ENCODE measurements at places on chromosomes 7 and 10.

DNA sequence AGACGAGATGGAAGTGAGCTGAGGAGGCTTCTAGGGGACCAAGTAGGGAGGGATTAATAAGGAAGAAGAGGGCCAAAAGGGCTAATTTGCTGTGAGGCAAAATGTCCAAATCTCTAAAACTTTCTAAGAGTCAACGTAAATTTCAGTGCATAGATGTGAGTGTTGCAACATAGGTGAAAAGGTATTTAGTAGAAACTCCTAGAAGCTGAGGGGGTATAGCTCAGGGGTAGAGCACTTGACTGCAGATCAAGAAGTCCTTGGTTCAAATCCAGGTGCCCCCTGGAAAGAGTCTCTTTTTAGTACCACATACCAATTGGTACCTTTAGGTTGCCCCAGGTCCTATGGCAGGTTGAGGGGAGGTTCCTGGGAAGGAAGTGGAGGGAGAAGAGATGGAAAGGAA lies 48.7 kb upstream of the ZNF746 start:
- DNase-seq = no peak

GRCh38 chr10:58488921-58489320 lies 23.8 kb upstream of the BICC1 start:
- no peak for DNase-seq

DNA sequence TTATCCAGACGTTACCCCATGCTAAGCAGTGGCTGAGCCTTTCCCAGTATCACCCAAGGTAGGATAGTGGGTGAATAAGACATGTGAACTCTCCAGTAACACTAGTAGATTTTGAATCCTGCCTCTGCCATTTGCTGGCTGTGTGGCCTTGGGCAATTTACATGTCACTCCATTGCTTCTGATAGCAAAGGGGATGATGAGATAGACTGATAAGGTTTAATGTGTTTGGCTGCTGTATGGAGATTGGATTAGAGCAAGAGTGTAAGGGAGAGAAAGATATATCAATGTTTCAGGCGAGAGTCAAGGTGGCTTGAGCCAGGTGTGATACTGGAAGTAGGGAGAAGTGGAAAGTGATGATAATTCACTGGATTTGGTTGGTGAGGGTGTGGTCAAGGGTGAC lies 40.1 kb upstream of the EEPD1 start:
- no peak for DNase-seq

DNA sequence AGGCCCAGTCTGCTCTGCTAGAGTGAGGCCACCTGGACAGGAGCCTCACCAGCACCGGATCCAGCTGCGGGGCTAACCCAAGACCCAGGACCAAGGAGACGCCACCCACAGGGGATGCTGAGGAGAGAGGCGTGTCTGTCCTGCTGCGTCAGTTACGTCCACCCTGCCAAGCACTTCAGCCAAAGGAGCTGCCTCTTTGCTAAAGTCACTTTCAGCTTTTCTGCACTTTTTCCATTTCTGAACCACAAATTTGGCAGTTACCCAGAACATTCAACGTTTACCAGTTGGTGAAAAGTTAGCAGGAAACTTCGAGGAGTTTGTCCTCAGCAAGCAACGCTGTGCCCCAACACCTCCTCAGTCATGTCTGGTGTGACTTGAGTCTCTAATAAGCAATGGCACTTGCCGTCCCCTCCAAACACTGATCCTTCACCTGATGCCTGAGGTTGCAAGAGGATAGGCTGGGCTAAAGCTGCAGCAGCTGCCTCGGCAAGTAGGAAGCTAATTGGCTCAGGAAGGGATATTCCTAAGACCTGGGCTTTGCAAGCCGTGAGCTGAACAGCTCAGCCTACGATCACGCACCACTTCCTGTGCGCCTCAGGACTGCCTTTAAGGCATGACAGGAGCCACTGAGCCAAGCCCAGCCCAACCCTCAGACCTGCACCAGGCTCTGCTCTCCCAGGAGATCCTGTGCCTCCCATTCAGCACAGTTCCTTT lies 40.1 kb downstream of the KCNH2 start:
- DNase-seq = no peak

DNA sequence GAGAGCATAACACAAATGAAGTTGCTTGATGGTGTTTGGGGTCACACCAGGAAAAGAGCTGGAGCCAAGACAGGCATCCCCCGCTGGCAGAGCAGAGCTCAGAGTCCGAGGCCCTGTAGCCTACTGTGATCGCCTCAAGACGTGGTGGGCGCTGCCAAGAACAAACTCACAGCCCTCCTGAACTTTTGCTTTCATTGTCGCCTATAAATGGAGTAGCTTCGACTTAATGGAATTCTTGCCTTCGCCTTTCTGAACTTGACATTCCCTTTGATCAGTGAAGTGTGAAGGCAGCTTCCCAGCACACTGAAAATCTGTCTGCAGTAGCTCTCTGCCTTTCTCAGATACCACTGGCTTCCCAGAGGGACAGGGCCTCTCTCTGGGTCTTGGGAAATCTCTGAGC lies 21.3 kb downstream of the CPXM2 start:
- DNase-seq = no peak

DNA sequence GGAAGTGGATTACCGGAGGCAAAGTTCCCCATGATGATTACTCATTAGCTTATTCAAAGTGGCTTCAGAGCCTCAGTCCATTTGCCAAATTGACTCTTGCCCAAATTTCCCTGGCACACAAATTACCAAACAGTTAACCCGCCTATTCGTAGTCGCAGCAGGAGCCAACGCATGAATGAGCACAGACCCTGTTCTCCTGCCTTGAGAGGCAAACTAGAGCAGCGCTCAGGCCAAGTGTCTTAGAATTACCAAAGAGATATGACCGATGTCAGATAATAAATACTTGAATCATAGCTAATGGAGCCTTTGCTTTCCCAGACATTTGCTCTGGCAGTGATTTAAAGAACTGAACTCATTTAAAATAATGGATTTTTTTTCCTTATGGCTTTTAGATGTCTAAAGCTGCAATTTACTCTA lies 64.9 kb downstream of the CTTNBP2 start:
- no peak for DNase-seq

DNA sequence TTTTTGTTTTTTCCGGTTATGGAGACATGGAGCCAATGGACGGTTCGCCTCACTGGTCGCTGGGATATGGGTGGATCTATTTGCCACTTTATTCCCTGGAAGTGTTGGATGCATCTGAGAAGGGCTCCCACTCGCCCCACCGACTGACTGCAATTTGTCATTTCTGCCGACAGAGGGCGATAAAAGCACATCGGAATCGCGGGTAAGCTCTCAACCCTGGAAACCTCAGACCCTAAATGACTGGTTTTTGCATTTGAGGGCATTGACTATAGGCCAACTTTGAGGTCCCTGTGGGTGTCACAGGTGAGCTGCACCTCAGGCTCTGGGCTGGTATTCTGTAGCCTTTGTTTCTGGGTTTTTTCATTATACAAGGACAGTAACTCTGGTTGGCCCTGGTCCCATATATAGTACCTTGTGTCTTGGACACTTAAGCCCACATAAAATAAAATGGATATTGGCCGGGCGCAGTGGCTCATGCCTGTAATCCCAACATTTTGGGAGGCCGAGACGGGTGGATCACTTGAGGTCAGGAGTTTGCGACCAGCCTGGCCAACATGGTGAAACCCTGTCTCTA lies 11.9 kb upstream of the OPALIN start:
- no peak for DNase-seq

GRCh38 chr7:95845007-95845406 lies 72.7 kb downstream of the DYNC1I1 start:
- DNase-seq = no peak

- DNase-seq = peak; percentile 6
Observed at GRCh38 chr10:11874568-11875493, 51.7 kb downstream of the PROSER2 start.

GRCh38 chr10:71864911-71865361 lies 13.9 kb upstream of the PSAP start:
- no peak for DNase-seq

GRCh38 chr7:106493041-106493731 lies 167.8 kb downstream of the CCDC71L start:
- DNase-seq = no peak

GRCh38 chr10:33211106-33211878 lies 123.2 kb downstream of the NRP1 start:
- DNase-seq = no peak

- no peak for DNase-seq
Observed at GRCh38 chr7:80740778-80741545, 102.5 kb downstream of the CD36 start.

- no peak for DNase-seq
Observed at GRCh38 chr7:131219312-131220041, 108.2 kb upstream of the MKLN1 start.

- DNase-seq = no peak
Observed at GRCh38 chr7:39526666-39527065, 39.5 kb upstream of the YAE1 start.

- no peak for DNase-seq
Observed at GRCh38 chr7:81170291-81170690, 251.4 kb upstream of the SEMA3C start.

DNA sequence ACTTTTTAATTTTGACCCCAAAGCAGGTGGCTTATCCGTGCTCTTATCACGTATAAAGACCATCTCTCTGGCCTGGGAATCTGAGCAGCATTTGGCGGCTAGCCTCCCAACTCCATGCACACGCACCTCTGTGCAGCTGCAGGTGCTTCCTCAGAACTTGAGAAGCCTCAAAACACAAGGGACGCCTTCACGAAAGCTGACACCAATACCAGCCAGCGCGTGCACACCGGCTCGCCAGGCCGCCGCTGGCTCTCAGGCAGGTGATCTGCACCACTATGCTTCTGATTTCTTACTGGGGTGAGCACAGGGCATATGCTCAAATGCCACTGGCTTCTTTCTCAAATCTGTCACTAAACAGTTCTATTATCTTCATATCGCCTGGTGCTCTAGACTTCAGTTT lies 145.0 kb downstream of the PARD3 start:
- no peak for DNase-seq

DNA sequence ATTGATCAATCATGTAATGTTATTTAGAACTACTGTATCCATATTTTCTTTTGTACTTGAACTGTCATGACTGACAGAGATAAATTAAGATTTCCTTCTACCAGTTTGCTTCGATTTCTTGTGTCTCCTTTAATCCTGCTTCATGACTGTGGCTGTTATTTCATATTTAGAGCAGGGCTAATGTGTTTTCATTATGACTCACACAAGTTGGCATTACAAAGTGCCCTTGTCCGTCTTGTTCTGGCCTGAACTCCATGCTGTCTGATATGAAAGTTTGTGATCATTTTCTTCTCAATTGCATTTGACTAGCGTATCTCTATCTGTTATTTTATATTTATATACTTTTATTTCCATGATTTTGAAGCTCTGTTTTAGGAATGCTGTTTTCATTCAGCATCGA lies 344.1 kb upstream of the PRKCQ start:
- DNase-seq = no peak

DNA sequence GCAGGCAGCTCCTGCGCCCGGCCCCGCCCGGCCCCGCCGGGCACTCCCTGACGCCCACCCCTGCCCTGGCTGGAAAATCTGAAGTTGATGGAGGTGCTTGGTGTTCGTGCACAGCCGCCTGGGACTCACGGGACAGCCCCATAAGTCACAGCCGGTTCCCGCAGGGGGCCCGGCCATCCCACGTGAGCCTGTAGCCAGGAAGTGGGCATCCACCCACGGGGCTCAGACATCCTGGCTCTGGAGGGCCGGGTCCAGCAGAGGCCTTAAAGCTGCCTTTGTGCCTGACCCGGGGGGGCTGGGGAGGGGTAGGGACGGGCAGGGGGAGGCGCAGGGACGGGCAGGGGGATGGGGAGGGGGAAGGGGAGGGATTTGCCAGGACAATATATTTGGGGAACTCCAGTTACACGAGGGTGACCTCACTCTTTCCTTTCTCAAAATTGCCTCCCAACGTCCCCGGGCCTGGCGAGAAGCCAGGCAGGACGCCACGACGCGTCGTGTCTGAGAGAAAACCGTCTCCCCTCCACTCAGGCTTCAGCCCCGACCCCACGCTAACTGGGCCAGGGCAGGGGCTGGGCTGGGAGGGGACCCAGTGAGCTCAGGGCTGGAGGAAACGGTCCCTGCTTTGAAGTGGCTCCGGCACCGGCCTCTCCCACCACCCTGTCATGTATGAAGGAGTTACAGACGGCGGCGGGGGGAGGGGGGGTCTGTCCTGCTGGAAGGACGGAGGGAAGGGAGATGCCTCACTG lies 82.1 kb upstream of the PDGFA start:
- peak; percentile 67 for DNase-seq

GRCh38 chr7:26891400-26892350 lies 27.3 kb upstream of the SKAP2 start:
- no peak for DNase-seq

DNA sequence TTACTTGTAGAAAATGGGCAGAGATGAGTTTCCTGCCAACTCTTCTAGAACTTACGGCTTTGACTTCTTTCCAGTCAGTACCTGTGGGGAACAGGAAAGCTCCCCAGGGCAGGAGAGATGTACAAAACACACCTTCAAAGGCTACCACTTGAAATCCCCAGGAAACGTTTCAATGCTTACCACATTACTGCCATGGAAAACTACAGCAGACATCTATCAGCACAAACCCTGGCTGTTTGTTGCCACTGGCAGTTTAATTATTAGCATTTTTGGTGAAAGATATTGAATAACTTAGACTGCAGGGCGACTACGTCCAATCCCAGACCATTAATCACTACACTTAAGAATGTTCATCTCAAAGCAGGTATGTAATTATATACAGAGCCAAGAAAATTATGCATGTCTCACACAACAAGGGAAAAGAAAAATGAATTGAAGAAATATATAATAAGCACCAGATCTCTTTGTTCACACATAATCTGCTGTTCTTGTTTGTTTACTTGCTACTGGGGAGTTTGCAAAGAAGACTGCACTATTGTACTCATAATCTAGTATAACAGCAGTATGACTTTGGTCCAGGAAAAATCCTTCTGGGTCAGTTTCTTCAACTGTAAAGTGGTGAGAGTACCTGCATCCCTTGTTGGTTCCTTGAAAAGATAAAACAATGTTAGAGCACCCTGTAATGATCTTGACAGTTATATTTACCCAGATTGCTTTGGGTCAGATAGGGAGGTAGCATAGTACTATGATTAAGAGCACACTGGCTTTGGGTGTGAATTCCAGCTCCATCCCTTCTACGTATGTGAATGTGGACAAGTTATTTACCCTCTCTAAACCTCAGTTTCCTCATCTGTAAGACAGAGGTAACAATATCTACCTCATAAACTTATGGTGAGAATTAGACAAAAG lies 138.3 kb downstream of the DOCK4 start:
- no peak for DNase-seq

DNA sequence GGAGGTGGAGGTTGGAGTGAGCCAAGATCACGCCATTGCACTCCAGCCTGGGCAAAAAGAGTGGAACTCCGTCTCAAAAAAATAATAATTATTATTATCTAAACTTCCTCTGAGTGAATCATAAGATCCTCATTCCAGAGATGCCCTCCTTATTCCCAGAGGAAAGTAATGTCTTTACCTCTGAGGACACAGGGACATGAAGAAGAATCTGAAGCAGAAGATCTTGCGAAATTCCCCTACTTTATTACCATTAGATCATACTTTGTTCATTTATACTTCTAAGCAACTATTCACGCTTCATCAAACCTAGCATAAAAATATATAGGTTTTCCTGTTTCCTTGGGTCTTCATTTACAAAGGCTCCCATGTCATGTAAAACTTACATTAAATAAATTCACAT lies 143.1 kb downstream of the ETV1 start:
- DNase-seq = no peak
